CD8-positive, alpha-beta memory T cell (primary cell): ENCODE measurements at places on chromosomes 1 and 21. TPM values are rescaled to one million over a fixed set of nuclear protein-coding genes. Genes with fewer than 3 reads are reported as not detected.

TMEM240 gene
- 0.33 TPM for total RNA-seq

DNA sequence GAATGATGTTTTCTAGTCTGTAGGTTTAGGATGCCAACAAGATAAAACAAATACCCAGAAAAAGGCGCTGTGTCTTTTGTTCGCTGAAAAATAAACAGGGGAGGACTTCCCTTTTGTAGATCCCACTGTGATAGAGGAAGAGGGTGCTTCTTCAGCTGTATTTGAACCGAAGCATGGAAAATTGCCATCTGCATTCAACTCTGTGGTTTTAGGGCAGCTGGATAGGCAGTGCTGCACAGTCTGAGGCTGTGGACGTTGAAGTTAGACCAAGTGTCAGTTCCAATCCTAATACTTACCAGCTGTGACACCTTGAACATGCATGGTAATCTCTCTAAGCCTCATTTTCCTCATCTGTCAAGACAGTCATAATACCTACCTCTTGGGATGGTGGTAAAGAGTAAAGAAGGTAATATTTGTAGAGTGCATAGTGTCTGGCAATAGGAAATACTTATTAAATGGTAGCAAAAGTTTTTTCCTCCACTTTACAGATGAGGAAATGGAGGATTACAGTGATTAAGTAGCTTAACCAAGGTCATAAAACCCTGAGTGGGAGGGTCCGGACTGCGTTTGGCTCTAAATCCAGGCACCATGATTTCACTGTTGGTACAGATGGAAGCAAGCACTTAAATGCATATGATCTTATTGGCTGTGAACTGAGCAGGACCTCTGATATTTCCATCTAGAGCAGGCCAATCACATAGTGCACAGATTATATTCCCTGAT lies 48.5 kb downstream of the UTP25 start:
- DNase-seq: no peak
- H3K4me1 ChIP-seq: no peaks in the 10 kb centered on the region
- peaks cover 3% of the 10 kb centered on the region for H3K27me3 ChIP-seq
- H3K27ac ChIP-seq: no peak overlapping the region
- no peaks in the 10 kb centered on the region for H3K36me3 ChIP-seq

DNA sequence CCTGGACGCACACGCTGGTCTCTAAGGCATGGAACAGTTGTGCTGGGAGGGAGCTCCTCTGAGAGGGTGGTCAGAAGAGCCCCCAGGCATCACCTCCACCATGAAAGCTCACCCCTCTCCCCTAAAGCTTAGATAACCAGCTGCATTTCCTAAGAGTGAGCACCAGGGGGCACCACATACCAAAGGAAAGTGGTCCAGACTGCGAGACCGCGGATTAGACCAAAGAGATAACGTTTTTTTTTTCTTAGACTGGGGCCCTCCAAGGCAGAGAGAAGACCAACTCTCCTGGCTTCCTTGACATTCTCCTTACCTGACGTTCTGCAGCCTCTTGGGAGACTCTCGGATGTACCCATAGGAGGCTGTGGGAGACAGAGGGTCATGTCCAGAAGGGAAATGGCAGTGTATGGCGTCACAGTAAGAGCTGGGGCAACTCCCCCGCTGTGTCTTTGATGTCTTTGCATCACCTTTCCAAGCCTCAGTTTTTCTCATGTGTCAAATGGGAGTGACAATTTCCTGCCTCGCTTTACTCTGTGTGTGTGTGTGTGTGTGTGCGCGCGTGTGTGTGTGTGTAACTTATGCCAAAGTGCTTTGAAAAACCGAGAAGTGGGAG lies 12.3 kb upstream of the IFNLR1 start:
- peaks cover 6% of the 10 kb centered on the region for H3K4me1 ChIP-seq
- peak; percentile 66 for DNase-seq
- peak overlapping the region; percentile 29 for H3K4me3 ChIP-seq

DNA sequence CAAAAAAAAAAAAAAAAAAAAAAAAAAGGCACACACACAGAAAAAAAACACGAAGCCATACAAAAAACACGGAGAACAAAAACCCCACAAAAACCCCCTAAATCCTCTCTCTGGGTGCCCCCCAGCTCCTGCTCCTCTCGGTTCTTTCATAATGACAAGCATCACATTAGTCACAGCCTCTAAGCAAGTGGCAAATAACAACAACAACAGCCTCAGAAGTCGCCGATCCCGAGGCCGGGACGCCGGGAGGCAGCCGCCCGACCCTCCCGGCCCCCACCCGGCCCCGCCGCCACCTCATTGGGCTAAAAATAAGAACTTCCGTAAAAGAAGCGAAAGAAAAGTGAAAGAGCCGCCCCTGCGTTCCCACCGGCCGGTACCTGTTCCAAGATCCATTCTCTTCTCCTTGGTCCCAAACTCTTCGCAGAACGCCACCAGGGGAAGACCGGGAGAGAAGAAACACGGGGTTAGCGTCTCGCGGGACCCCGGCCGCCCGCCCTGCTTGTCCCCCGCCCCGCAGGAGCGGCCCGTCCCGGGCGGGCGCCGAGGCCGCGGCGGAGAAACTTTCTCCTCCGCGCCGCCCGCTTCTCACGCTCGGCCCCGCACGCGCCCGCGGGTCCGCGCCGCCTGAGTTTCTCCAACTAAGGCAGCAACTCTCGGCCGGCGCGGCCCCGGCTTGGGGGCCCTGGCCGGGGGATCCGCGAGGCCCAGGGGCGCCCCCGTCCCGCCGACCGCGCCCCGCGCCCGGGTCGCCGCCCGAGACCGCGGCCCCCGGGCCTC lies 102.8 kb downstream of the CASZ1 start:
- H3K4me1 ChIP-seq: peaks cover 18% of the 10 kb centered on the region
- H3K27ac ChIP-seq: peak overlapping the region; percentile 75
- H3K36me3 ChIP-seq: no peaks in the 10 kb centered on the region
- no peaks in the 10 kb centered on the region for H3K27me3 ChIP-seq
- peak overlapping the region; percentile 59 for H3K4me3 ChIP-seq

DNA sequence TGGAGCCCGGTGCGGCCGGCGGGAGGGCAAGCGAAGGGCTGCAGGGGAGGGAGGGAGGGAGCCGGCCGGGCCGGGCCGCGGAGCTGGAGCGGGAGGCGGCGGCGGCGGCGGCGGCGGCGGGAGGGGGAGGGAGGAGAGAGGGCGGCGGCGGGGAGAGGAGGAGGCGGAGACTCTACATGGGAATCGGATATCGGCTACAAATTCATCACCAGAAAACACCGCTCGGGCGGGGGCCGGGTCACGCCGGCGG lies at the start of gene AKT3:
Gene AKT3, minus strand, starts transcription at position 42 of the 250 bp plus-strand sequence. CDS start 7,073 bp downstream, outside the sequence.
- peaks cover 20% of the 10 kb centered on the region for H3K4me1 ChIP-seq
- no peak for DNase-seq
- H3K4me3 ChIP-seq: peak within 1 kb of the TSS; percentile 80
- no peaks in the 10 kb centered on the region for H3K36me3 ChIP-seq
- H3K27ac ChIP-seq: peak within 1 kb of the TSS; percentile 80

GRCh38 chr1:220271706-220272046 lies 577 bp downstream of the RAB3GAP2 start:
- peak overlapping the region; percentile 79 for H3K4me3 ChIP-seq
- DNase-seq: no peak
- H3K27ac ChIP-seq: peak overlapping the region; percentile 97
- H3K4me1 ChIP-seq: peaks cover 33% of the 10 kb centered on the region

DNA sequence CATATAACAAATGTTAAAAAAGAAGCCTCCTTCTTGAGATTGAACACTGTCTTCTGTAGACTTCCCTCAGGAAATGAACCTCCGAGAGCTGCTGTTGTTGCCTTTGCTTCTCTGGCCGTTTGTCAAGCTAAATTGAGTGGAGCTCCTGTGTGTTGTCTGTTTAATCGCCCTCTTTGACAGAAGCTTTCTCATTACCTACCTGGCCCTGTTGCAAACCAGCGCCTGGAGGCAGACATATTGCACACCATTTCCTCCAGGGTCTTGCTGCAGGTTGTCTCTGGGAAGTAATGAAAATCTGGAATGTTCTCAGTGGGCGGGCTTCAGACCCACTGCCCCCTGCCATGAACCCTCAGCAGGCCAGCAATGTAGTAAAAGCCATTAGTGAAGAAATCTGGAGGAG lies 83.3 kb downstream of the GABPA start:
- no peak for DNase-seq
- no peaks in the 10 kb centered on the region for H3K36me3 ChIP-seq
- no peaks in the 10 kb centered on the region for H3K4me1 ChIP-seq
- H3K27ac ChIP-seq: no peak overlapping the region
